ENCODE measurements at places on chromosomes 11 and 22.

- DNase-seq, result no peak
Measured at GRCh38 chr11:120660024-120660565, 148.5 kb downstream of the GRIK4 start.

DNA sequence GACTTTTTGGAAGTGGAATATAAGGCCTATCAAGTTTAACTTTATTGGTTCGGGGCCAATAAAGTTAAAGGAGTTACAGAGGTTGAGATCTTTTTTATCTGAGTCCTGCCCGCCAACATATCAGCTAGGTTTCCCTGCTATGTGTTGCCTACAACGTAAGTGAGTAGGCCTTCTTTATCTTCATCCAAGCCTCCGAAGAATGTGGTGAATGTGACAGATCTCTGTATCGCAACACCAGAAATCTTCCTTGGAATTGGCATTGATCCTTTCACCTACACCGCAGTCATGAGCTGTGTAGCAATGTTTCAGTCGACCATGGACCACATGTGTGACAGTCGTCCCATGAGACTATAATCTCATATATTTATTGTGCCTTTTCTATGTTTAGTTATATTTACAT, 37.3 kb upstream of the CADM1 start:
- DNase-seq, result no peak

DNA sequence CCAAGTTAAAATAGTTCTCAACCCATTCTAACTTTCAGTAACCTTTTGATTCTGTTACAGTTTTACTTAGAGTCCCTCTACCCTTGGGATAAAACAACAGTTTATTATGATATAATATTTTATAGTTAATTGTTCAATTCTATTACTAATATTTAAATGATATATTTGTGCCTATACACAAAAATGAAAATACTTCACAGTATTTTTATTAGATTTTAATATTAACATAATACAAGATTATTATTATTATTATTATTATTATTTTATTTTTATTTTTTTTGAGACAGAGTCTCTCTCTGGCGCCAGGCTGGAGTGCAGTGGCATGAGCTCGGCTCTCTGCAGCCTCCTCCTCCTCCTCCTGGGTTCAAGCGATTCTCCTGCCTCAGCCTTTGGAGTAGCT, 416.7 kb downstream of the NTM start:
- no peak for DNase-seq

DNA sequence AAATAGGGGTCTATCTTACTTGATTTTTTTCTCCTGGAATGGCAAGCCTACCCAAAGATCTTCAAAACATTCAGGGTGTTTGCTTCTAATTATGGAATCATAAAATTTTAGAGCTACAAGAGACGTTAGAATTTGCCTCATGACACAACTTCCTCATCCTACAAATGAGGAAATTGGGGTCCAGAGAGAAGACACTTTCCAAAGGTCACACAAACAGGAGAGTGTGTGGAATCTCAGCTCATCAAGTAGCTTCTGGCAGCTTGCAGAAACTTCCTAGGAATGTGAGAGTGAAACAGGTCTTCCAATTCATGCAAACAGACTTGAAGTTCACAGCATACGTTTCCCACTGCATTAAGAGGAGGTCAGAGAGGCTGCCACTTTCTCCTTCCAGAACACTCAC, 976.0 kb downstream of the OPCML start:
- DNase-seq, result no peak

- DNase-seq, result no peak
Measured at GRCh38 chr22:29300467-29300806, 6.0 kb upstream of the GAS2L1 start.

DNA sequence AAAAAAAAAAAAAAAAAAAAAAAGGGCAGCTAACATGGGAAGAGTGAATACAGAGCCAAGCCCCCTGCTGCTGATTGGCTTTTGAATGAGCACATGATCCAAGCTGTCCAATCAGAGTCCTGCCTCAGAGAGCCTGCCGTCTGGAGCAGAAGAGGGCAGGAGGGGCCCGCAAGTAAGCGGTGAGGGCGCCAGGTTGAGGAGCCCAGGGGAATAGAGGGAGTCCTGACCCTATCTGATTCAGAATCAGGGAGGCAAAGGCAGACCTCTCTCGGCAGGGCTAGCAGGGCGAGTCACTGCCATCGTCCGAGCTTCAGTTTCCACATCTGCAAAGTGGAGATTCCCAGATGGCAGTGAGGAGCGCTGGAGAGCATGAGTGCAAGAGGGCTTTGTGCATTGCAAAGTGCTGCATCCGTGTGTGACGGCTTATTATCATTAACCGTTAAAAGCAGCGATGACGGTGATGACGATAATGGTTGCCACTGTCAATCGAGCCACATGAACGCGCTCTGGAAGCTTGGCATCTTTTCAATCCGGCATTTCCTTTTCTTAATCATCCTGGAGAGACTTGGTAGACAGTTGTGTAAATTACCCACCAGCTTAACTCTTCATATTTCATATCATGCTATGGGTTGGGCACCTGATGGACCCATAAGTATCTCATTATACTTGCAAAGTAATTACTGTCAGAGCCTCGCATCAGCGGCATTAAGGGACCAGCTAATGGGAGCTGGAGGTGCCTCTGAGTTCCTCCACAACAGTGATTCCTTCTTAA, 68.6 kb upstream of the ATXN10 start:
- no peak for DNase-seq

- DNase-seq, result no peak
Measured at GRCh38 chr11:15901054-15901453, 455.3 kb downstream of the SOX6 start.

DNA sequence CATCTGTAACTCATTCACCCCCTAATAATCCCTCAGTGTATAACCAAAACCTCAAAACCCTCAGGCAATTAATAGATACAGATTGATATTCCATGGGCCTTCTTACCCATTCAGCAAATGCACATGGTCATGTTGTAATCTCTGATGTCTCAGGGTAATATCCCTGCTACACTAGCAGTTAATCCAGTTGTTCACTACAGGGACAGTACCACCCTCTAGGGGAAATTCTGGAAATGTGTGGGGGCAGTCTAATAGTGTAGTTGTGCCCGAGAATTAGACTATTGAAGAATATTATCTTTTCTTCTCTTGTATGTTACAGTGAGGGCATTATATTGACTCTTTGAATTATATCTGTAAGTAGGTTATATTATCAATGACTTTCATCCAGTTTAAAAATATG, 175.4 kb downstream of the CWF19L2 start:
- DNase-seq, result no peak

GRCh38 chr11:36458129-36458915, 51.8 kb downstream of the TRAF6 start:
- no peak for DNase-seq

DNA sequence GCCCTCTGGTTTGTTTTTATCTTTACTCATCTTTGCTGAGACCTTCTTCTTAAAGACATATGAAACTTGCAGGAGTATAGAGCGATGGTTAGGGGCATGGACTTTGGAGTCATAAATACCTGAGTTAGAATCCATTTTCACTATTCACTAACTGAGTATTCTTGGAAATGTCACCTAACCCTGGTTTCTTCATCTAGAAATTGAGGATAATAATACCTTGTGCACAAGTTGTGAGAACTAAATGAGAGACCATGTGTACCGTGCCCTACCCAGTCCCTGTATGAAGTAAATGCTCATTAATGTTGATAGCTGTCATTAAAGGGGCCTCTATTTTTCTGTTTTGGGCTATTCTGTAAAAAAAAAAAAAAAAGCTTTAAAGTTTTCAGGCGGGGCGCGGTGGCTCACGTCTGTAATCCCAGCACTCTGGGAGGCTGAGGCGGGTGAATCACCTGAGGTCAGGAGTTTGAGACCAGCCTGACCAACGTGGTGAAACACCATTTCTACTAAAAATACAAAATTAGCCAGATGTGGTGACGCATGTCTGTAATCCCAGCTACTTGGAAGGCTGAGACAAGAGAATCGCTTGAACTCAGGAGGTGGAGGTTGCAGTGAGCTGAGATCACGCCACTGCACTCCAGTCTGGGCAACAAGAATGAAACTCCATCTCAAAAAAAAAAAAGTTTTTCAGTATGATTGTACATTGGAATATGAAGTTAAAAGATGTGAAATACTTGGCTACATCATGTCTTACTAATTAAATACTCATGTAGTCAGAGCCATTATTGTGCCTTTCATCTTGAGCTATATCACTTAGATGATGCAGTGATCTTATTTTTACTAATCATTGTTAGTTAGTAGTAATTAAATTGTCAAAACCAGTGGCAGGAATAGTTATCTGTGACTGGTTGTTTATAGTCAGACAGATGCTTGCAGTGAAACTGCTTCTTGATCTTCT, 95.0 kb downstream of the AMOTL1 start:
- no peak for DNase-seq

- no peak for DNase-seq
Measured at GRCh38 chr22:30749849-30750248, 55.2 kb downstream of the OSBP2 start.

- no peak for DNase-seq
Measured at GRCh38 chr11:30000986-30001750, 15.7 kb downstream of the KCNA4 start.

GRCh38 chr11:35170503-35170902, 31.5 kb downstream of the CD44 start:
- peak; percentile 41 for DNase-seq

DNA sequence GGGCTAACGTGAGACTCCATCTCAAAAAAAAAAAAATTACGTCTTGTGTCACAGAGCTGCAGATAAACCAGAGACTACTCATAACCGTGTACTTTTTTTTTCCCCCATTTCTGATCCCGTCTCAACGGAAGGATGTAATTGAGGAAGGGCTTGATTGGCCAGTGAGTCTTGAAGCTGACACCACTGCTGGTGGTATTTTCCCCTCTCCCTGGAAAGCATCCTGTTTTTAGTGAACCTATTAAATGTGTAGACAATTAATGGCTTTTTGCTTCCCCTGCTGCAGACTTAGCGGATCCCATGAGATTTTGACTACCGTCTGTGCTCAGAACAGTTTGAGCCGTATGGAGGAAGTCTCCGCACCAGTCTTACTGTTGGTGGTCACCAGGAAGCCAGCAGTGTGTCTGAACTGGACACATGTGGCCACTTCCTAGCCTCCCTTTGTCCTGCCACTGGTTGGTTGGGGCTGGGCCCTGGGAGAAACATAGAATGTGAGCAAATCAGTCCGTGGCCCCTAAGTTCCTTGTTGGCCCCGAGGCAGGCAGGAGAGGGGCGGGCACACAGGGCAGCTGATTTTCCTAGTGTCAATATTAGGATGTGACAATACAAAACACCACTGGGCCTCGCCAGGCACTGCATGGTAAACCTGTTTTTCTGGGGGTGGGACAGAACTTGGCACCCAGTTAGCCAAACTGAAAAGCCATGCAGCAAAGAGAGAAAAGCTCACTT, 3.1 kb downstream of the BIK start:
- no peak for DNase-seq

- DNase-seq, result no peak
Measured at GRCh38 chr11:79097246-79097875, 343.5 kb downstream of the TENM4 start.

- DNase-seq, result no peak
Measured at GRCh38 chr11:117906126-117906525, 23.1 kb downstream of the TMPRSS13 start.

GRCh38 chr11:50412832-50413231, 380.2 kb downstream of the OR4C45 start:
- DNase-seq, result no peak

- DNase-seq, result no peak
Measured at GRCh38 chr11:78419327-78419726, 1.7 kb upstream of the GAB2 start.

- no peak for DNase-seq
Measured at GRCh38 chr11:46710821-46711269, 8.2 kb upstream of the F2 start.

- peak; percentile 89 for DNase-seq
Measured at GRCh38 chr11:9757809-9758636, 94.1 kb downstream of the SWAP70 start.

DNA sequence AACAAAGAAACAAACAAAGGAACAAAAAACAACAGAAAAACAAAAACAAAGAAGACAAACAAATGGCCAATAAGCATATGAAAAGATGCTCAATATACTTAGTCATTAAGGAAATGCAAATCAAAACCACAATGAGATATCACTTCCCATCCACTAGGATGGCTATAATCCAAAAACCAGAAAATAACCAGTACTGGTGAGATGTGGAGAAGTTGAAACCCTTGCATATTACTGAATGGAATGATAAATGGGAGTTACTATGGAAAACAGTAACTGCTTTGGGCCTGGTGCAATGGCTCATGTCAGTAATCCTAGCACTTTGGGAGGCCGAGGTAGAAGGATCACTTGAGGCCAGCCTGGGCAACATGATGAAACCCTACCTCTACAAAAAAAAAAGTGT, 44.9 kb upstream of the RBFOX2 start:
- DNase-seq, result no peak

GRCh38 chr11:73392108-73393010, 16.2 kb downstream of the RELT start:
- no peak for DNase-seq

DNA sequence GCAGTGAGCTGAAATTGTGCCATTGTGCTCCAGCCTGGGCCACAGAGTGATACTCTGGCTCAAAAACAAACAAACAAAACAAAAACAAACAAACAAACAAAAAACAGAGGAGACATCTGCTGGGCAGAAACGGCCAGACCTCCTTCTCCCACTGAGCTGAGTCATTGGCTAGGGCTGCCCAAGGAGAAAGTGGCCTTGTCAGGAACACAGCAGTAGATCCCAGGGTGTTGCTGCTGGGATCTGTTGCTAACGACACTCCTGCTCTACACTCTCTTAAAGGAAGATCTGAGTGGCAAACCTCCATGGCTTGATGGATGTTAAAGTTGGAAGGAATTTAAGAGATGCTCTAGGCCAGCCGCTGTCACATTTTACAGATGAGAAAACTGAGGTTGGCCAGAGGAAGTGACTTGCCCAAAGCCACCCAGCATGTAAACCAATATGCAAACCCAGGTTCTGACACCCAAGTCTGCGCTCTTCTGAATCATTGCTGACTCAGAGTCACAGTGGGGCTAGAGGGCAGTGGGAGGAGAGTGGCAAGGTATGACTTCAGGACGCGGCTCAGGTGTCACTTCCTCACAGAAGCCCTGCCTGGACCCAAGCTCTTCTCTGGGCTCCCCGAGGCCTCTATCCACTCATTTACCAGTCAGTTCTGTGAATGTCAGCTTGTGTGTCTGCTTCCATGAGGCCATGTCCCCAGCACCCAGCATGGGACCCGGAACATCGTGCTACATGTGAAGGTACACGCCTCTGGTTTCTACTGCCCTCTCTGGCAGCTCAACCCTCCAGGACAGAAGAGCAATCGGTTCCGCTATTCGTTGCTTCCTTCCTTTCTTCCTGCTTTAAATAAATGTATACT, 11.3 kb upstream of the GDPD5 start:
- no peak for DNase-seq

DNA sequence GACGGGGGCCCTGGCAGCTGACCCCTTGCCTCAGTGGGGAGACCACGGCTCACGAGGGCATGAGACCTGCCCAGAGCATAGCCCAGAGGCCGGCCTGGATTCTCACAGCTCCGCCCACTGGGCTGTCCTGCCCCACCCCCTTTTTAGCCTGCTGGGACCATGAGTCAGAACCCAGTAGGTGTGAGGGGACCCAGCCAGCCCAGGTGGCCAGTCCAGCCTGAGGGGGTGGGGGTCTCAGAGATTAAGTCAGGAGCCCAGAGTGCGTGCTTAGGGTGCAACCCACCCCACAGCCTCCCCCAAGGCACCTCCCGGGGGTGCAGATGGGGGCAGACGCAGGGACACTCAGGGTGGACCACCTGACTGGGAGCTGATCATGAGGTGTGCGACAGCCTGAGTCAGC, 40.1 kb upstream of the PPARA start:
- no peak for DNase-seq

Measured in CD8-positive, alpha-beta memory T cell (primary cell).